ENCODE measurements at places on chromosomes 11 and 22. TPM values are rescaled to one million over a fixed set of nuclear protein-coding genes. Genes with fewer than 3 reads are reported as not detected.

Gene KRTAP5-7
- not detected for total RNA-seq

Gene BIRC3
- 8.2 TPM for total RNA-seq

DNA sequence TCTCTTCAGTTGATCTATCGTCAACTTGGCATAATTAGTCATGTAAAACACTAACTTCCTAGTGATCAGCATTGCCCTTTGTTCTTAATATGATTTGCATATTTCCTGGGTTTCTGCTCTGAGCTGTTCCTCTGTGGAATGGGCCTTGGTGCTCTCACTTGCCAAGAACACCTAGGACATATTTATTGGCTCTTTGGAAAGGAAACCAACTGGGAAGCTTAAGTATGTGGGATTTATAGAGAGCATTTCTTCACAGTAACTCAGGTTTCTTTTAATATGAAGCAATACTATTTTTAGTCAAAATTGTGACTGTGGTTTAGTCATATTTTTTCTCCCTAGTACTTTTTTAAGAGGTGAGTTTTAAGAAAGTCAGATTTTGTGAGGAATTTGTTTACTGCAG is 28.8 kb downstream of the FAT3 start:
- no peak for DNase-seq

- DNase-seq = no peak
These were observed 82.4 kb upstream of the CRTAM start for GRCh38 chr11:122755941-122756340.

- DNase-seq = no peak
These were observed 15.4 kb upstream of the HYLS1 start for GRCh38 chr11:125872138-125872491.

- DNase-seq = no peak
These were observed 62.5 kb downstream of the USP35 start for GRCh38 chr11:78251083-78251775.

- DNase-seq = peak; percentile 56
These were observed 380 bp downstream of the C11orf96 start for GRCh38 chr11:43942662-43943371.
